ENCODE measurements at places on chromosomes 1 and 21.

DNA sequence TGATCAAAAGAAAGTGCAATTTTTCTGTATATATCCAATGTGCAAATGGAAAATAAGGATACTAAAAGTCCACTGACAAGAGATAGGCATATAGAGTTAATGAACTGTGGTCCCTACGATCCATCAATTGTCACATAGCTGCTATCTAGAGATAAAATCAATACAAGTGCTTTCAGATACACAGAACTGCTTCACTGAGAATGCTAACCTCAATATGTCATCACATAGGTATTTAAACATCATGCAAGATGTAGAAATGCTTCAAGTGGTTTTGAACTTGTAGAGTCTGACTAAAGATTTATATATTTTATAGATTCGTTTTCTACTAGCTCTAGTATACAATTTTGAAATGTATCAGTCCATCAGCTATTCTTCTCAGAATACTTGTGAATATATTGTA lies 1604.7 kb downstream of the PLA2G4A start:
- no peak for DNase-seq

DNA sequence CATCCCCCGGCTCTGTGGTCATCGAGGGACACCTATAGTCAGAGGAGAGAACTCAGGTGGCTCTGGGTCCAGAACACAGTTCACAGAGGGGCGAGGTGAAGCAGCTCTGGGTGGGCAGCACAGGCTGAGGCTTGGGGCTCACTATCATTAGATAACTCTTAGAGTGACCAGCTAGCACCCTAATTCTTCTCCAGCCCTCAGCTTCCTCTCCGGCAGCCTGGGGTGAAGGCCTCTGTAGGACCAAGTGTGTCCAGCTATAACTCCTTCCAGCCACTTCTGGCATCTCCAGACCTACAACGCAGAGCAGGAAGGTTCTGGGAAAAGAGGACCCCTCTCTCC lies 1.4 kb downstream of the ARTN start:
- DNase-seq = no peak

- no peak for DNase-seq
Measured at GRCh38 chr1:18855573-18855972, 3.9 kb downstream of the TAS1R2 start.

GRCh38 chr1:178258536-178258935 lies 164.6 kb downstream of the RASAL2 start:
- DNase-seq = no peak

- DNase-seq = peak; percentile 20
Measured at GRCh38 chr1:118335331-118335732, 150.3 kb upstream of the SPAG17 start.

DNA sequence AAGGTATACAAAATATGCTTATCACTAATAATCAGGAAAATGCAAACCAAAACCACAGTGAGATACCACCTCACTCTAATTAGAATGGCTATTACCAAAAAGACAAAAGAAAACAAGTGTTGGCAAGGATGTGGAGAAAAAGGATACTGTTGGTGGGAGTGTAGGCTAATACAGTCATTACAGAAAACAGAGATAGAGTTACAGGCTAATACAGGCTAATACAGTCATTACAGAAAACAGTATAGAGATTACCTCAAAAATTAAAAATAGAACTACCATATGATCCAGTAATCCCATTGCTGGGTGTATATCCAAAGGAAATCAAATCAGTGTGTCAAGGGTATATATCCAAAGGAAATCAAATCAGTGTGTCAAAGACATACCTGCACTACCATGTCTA lies 238.4 kb downstream of the PLPP3 start:
- DNase-seq = no peak

DNA sequence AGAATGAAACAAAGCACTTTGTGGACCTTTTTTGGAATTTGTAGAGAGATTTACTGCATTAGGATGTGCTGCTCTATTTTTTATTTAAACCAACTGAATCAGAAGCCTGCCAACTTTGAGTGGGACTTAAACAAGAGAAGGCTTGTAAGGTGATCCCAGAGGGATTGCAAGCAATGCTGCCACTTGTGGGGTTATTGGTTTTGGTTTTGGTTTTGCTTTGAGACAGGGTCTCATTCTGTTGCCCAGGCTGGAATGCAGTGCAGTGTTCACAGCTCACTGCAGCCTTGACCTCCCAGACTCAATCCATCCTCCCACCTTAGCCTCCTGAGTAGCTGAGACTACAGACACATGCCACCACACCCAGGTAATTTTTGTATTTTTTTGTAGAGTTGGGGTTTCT lies 32.2 kb upstream of the GNG5 start:
- DNase-seq = no peak

DNA sequence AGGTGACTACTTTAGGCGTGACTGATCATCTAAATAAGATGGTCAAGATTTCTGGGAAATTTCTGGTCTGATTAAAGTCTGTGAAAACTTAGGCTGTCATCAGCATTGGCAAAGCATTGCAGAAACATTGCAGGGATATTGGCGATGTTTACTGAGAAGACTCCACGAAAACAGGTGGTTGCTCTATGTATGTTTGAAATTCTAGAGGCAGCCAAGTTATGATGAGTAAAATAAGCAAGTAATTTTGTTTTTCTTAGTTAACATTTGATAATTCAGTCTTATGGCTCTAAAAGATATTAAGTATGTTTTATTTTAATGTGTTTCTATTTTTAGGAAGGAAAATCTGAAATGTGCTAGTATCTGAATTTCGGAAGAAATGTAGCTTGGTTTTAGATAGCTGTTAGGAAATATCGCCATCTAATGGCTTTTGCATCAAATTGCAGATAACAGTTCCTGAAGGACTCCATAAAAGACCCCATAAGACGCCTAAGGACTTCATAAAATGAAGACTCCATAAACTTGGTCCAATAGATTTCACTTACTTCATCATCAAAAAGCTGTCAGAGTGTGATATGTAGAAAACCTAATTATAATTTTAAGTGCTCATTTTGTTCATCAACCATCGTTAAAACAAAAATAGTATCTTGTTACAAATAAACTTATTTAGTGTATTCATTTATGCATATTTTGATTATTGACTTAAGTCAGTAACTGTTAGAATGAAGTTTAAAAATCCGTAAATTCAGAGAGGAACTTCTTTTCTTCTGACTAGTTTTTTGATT lies 344.6 kb downstream of the RYR2 start:
- peak; percentile 34 for DNase-seq

All from GM20000 (cell line).